Liver (tissue), 10 donors: ENCODE measurements at places on chromosomes 3 and 15.

- H3K27me3 ChIP-seq = no peaks in the 10 kb centered on the region
- H3K27ac ChIP-seq = no peak overlapping the region
- peaks cover under 1% of the 10 kb centered on the region for H3K36me3 ChIP-seq
- DNase-seq = no peak
- no peak overlapping the region for H3K4me3 ChIP-seq
Observed at GRCh38 chr3:113963879-113964278, 16.1 kb downstream of the ZDHHC23 start.

- H3K4me1 ChIP-seq = no peaks in the 10 kb centered on the region
- no peaks in the 10 kb centered on the region for H3K36me3 ChIP-seq
- H3K27ac ChIP-seq = no peak overlapping the region
- DNase-seq = no peak
- no peak overlapping the region for H3K4me3 ChIP-seq
- H3K27me3 ChIP-seq = no peaks in the 10 kb centered on the region
Observed at GRCh38 chr3:173938159-173938558, 540.6 kb downstream of the NLGN1 start.

DNA sequence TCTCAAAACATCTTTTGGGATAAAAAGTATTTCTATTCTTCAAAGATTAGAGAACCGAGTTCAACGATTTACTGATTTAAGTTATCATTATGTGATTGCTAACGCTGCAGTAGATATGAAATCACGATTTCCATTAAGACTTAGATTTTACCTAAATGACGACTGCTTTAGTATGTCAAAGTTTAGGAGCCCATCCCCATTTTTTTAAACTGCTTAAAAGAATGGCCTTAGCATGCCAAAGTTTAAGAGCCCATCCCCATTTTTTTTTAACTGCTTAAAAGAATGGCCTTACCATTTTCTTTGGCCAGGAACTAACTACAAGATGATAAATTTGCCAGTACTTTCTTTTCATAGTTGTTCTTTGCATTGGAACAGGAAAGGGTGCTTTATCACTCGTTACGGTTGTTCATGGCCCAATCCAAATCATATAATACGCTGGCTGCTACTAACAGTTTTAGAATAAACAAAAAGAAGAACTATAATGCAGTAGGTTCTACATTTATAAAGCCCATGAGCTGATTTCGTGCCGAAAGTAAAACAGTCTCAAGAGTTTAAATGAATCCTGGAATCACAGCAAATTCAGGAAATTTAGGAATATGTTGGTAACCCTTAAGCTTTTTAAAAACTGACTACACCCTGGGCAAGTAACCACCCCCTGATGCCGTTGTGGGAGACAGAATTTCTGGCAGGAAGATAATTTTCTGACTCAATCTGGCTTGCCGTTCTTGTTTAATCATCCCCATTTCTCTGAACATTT is 869 bp upstream of the TSC22D2 start:
- no peaks in the 10 kb centered on the region for H3K27me3 ChIP-seq
- no peak for DNase-seq
- H3K36me3 ChIP-seq = no peaks in the 10 kb centered on the region
- peak overlapping the region; percentile 48 for H3K4me3 ChIP-seq
- peaks cover 5% of the 10 kb centered on the region for H3K4me1 ChIP-seq

GRCh38 chr15:82979726-82980125 is 6.3 kb upstream of the RAMAC start:
- H3K4me3 ChIP-seq = no peak overlapping the region
- H3K36me3 ChIP-seq = no peaks in the 10 kb centered on the region
- peaks cover under 1% of the 10 kb centered on the region for H3K4me1 ChIP-seq
- DNase-seq = no peak

- H3K4me3 ChIP-seq = no peak overlapping the region
- peaks cover 15% of the 10 kb centered on the region for H3K4me1 ChIP-seq
- H3K27me3 ChIP-seq = no peaks in the 10 kb centered on the region
- H3K27ac ChIP-seq = no peak overlapping the region
Observed at GRCh38 chr15:76146812-76147211, 87.0 kb downstream of the TMEM266 start.

DNA sequence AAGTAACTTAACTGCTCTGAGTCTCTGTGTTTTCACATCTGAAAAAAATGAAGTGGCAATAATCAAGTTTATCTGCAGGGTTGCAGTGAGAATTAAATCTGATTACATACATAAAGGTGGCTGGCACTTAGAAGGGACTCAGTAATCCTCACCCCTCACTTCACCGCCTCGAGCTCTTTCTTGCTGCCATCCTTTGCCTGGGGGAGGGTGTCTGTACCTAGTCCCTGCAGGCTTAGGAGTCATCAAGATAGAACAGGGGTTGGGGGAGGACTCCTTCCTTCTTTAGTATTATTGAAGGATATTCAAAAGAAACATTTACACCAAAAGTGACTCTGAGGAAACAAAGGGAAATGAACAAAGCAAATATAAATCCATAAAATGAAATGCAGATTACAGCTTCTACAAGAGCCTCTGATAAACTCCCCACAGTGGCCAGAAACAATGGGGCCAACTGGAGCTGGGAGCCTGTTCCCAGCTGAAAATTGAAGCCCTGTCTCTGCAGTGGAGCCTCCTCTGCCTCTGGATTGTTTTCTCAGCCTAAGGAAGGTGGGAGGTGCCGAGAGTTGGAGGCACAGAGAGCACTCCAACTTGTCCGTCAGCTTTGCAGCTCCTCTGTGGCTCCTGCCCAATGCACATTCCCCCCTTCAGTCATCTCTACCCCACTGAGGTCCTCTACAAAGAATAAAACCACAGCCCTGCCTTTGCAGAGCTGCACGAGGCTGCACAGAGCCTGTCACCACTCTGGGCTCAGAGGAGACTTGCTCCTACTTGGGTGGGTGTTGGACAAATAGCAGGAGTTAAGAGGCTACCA is 41.8 kb downstream of the CRYGS start:
- DNase-seq = no peak
- no peak overlapping the region for H3K27ac ChIP-seq
- H3K36me3 ChIP-seq = no peaks in the 10 kb centered on the region
- no peak overlapping the region for H3K4me3 ChIP-seq

GRCh38 chr3:128094295-128095151 is 29.1 kb downstream of the RUVBL1 start:
- H3K27me3 ChIP-seq = no peaks in the 10 kb centered on the region
- DNase-seq = no peak
- no peaks in the 10 kb centered on the region for H3K36me3 ChIP-seq
- H3K27ac ChIP-seq = no peak overlapping the region
- H3K4me1 ChIP-seq = peaks cover 13% of the 10 kb centered on the region
- H3K4me3 ChIP-seq = no peak overlapping the region

GRCh38 chr3:4029135-4029534 is 229.9 kb downstream of the LRRN1 start:
- no peak overlapping the region for H3K27ac ChIP-seq
- H3K27me3 ChIP-seq = no peaks in the 10 kb centered on the region
- no peaks in the 10 kb centered on the region for H3K36me3 ChIP-seq
- H3K4me1 ChIP-seq = no peaks in the 10 kb centered on the region
- no peak for DNase-seq

GRCh38 chr3:156978481-156978961 is 152.4 kb downstream of the LEKR1 start:
- no peaks in the 10 kb centered on the region for H3K4me1 ChIP-seq
- no peaks in the 10 kb centered on the region for H3K36me3 ChIP-seq

DNA sequence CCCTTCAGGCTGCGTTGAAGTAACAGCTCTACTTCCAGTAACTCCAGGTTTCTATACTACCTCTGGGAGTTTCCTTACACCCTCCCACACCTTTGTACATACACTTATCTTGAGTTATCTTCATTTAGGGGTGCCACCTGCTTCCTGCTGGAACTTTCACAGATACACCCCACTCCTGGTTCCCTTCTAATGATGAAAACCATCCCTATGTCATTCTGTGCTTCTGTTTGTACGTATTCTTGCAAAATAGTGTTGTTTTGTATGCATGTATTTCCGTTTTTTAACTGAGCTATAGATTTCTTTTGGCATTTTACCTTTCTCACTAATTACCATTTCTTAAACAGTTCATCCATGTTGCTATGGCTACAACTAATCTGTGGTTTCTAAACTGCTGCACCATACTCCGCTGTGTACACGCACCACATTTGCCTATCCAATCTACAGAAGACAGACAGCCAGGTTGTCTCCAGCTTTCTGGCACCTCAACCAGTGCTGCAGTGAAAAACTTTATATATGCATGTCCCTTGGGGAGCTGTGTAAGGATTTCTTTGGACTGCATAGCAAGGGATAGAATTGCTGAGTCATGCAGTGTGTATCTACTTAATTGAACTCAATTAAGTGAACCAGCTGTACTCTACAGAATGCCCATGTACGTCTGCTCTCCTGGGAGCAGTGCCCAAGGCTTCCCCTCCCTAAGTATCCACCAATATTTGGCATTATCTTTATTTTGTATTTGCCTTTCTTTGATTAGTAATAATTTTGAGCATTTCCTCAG is 61.4 kb upstream of the ST8SIA2 start:
- DNase-seq = no peak
- no peaks in the 10 kb centered on the region for H3K36me3 ChIP-seq
- no peaks in the 10 kb centered on the region for H3K4me1 ChIP-seq
- H3K27me3 ChIP-seq = no peaks in the 10 kb centered on the region

- no peak overlapping the region for H3K27ac ChIP-seq
- no peaks in the 10 kb centered on the region for H3K27me3 ChIP-seq
- no peaks in the 10 kb centered on the region for H3K36me3 ChIP-seq
- no peak for DNase-seq
- H3K4me1 ChIP-seq = no peaks in the 10 kb centered on the region
- no peak overlapping the region for H3K4me3 ChIP-seq
Observed at GRCh38 chr3:127751163-127751621, 71.1 kb downstream of the MGLL start.

GRCh38 chr3:115598216-115598615 is 25.1 kb upstream of the GAP43 start:
- DNase-seq = no peak
- no peaks in the 10 kb centered on the region for H3K4me1 ChIP-seq
- no peaks in the 10 kb centered on the region for H3K27me3 ChIP-seq
- no peak overlapping the region for H3K27ac ChIP-seq

GRCh38 chr3:127209155-127209839 is 16.4 kb downstream of the PRR23E start:
- no peaks in the 10 kb centered on the region for H3K36me3 ChIP-seq
- no peak for DNase-seq
- no peaks in the 10 kb centered on the region for H3K27me3 ChIP-seq
- H3K4me3 ChIP-seq = no peak overlapping the region
- H3K4me1 ChIP-seq = no peaks in the 10 kb centered on the region
- H3K27ac ChIP-seq = no peak overlapping the region

DNA sequence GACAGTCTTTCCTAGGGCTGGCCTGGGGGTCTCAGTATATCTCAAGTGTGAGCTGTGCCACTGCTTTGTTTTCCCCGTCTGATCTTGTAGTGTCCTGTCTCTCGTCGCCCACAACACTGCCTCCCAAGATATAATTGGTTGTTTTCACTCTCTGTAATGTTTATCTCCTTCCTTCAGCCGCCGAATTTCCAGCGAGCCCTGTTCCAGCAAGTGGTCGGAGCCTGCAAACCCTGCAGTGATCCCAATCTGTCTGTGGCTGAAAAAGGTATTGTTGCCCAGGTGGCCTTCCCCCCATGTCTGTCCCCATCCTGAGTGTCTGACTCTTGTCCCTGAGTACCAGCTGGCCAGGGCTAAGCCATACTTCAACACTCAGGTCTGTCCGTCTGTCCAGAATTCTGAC is 9.5 kb upstream of the MANF start:
- H3K36me3 ChIP-seq = no peaks in the 10 kb centered on the region
- DNase-seq = no peak
- peaks cover 9% of the 10 kb centered on the region for H3K4me1 ChIP-seq
- H3K27ac ChIP-seq = no peak overlapping the region

DNA sequence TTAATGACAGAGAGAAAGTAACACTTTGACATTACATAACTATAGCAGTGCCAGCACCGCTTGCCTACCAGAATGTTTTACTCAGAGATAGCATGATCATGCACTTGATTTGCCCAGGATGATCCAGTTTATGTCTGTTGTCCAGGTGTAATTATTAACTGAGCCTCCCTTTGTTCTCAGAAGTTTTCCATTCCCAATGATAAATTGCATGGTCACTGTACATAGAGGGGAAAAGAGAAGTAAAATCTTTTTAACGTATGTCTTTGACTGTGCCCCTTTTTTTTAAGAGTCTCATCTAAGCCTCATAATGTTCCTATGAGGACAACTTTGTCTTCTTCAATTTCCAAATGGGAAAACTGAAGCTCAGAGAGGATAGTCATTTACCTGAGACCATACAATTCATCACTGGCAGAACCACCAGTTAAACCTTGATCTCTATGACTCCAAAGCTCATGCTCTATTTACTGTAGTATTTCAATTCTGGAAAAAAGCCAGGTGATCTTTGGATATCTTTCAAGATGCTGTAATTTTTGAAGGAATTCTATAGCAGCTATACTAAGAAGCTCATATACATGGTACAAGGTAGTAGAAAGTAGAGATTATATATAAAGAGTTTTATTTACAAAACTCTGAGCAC is 25.1 kb downstream of the C3orf85 start:
- H3K27me3 ChIP-seq = no peaks in the 10 kb centered on the region
- H3K4me3 ChIP-seq = no peak overlapping the region
- DNase-seq = no peak
- peaks cover 11% of the 10 kb centered on the region for H3K4me1 ChIP-seq

DNA sequence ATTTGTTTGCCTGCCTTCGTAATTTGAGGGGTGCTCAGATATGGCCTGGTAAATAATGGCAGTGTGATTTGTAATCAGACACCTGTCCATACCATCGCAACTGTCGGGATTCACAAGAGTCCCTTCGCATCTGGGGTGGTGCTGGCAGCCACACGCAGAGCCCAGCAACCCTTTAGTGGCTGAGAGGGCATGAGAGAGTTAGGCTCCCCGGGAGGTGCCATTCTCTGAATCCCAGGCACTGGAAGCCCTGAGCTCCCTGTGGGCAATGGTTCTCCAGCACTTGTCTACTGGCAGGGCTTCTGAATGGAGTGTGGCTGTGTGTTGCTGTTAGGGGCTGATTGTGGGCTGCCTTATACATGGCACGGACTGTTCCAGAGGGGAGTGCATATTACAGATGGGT is 230.1 kb downstream of the EBLN2 start:
- no peaks in the 10 kb centered on the region for H3K27me3 ChIP-seq
- no peaks in the 10 kb centered on the region for H3K36me3 ChIP-seq
- no peaks in the 10 kb centered on the region for H3K4me1 ChIP-seq
- H3K27ac ChIP-seq = no peak overlapping the region
- no peak overlapping the region for H3K4me3 ChIP-seq

- no peaks in the 10 kb centered on the region for H3K27me3 ChIP-seq
- no peak for DNase-seq
- H3K4me3 ChIP-seq = no peak overlapping the region
- H3K4me1 ChIP-seq = no peaks in the 10 kb centered on the region
Observed at GRCh38 chr3:114650808-114651207, 357.0 kb downstream of the TIGIT start.

GRCh38 chr15:91068966-91069365 is 31.1 kb upstream of the SV2B start:
- no peak overlapping the region for H3K4me3 ChIP-seq
- H3K36me3 ChIP-seq = no peaks in the 10 kb centered on the region
- DNase-seq = no peak
- H3K27ac ChIP-seq = no peak overlapping the region

DNA sequence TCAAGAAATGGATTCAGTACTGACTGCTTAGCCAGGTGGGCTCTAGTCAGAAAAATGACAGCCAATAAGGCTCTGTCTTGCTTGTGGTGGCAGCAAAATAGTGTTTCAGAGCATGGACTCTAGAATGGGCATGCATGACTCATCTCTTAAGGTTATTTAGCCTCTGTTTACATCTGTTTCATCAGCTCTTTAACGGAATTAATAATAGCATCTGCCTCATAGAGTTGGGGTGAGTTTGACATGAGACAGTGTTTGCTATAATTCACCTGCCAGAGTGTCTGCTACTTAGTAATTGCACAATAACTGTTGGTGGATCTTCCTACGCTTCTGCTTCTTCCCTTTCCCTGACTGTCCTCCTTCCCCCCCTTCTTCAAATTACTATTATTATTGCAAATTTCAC is 350.4 kb upstream of the SEMA6D start:
- no peaks in the 10 kb centered on the region for H3K36me3 ChIP-seq
- H3K27ac ChIP-seq = no peak overlapping the region
- DNase-seq = no peak
- no peaks in the 10 kb centered on the region for H3K4me1 ChIP-seq
- no peaks in the 10 kb centered on the region for H3K27me3 ChIP-seq
